ENCODE measurements at places on chromosomes 7 and 10.

- DNase-seq = no peak
These were observed 4.0 kb downstream of the RBP3 start for GRCh38 chr10:47351899-47352815.

GRCh38 chr7:151060113-151060415, 675 bp downstream of the SLC4A2 start:
- DNase-seq = no peak

- peak; percentile 49 for DNase-seq
These were observed 522 bp downstream of the CCL24 start for GRCh38 chr7:75813084-75813483.

DNA sequence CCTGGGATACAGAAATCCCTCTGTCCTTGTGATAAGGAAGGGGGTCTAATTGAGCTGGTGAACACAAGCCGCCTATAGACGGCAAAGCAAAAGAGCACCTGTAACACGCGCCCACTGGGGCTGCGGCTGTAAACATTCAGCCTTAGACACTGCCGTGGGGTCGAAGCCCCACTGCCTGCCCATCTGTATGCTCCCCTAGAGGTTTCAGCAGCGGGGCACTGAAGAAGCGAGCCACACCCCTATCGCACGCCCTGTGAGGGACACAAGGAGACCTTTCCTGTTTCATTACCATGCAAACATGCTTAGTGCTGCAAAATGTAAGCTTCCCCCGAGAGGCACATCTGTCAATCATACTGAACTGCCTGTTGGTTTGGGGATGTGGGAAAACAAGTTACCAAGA, 82.1 kb downstream of the NRP1 start:
- no peak for DNase-seq

DNA sequence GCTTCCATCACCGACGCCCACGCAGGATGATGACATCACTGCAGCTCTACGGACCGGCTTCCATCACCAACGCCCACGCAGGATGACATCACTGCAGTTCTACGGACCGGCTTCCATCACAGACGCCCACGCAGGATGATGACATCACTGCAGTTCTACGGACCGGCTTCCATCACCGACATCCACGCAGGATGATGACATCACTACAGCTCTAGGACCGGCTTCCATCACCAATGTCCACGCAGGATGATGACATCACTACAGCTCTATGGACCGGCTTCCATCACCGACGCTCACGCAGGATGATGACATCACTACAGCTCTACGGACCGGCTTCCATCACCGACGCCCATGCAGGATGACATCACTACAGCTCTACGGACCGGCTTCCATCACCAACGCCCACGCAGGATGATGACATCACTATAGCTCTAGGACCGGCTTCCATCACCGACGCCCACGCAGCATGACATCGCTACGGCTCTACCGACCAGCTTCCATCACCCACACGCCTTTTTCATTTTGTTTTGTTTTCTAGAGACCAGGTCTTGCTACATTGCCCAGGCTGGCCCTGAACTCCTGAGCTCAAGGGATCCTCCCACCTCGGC, 29.5 kb downstream of the GPER1 start:
- DNase-seq = no peak

DNA sequence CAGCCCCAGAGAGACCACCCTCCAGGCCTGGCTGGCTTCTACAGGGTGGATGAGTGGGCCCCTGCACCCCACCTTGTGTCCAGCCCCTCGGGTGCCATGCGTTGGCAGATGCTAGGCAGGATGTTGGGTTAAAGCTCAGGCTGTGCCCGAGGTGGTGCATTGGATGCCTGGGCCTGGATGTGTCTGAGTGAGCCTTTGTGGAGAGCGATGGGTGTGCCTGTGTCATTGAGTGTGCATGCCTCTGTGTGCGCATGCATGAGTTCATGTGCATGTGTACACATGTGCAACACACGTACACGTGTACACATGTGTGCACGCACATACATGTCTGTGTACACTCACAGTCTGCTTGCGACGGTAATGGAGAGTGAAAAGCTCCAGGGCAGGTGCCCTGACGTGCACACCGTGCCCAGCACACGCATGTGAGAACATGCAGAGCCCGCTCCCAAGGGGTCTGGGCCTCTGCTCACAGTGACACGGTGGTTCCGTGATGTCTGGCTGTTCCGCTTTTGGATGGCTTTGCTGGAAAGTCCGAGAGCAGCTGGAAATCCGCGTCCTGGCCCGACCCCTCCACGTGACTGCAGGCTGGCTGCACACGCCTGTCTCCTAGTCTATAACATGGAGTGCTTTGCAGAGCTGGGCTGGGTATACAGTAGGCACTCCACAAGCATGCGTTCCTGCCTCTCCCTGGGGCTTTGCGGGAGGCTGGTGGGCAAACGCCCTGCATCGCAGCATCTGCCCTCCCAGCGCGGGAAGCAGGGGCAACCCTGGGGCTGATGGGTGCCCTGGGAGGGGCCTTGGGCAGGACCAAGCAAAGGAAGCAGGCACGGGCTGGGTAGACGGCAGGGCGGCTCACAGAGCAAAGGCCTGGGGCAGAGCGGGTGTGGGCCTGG, 36.9 kb downstream of the ELFN1 start:
- DNase-seq = no peak
